ENCODE measurements at places on chromosomes 5 and 9.

GRCh38 chr9:27888661-27889295 lies 315.5 kb upstream of the C9orf72 start:
- no peak for DNase-seq

DNA sequence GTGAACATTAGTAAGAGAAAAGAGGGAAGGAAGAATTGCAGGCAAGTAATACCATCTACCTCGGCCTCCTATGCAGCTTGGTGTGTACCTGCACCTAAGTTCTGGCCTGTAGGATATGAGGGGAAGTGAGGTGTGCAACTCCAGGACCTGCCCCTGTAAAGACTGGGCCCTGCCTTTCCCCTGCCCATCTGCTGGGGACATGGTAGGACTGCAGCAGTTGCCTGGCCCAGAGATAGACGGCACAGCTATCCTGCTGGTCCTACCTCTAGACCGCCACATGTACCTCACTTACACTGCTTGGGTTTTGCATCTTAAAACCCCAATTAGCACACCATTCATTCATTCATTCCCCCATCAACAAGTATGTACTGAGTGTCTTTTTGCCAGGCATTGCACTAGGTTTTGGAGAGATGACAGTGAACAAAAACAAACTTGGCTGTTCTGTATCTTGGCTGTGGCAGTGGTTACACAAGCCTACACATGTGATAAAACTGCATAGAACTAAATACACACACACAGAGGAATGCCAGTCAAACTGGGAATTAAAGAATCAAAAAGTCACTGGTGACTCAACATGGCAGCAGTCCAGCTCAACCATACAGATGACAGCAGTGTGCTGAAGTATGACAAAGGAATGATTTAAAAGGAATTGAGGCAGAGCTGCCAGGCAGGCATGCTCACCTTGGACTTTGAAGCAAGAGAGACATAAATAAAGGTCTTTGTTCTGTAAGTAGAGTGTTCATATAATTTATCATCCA lies 23.3 kb upstream of the MGAT1 start:
- DNase-seq: no peak

- no peak for DNase-seq
Observed at GRCh38 chr5:62909326-62909725, 330.7 kb downstream of the LRRC70 start.

GRCh38 chr9:34675869-34676268 lies 13.4 kb upstream of the CCL27 start:
- DNase-seq: no peak

DNA sequence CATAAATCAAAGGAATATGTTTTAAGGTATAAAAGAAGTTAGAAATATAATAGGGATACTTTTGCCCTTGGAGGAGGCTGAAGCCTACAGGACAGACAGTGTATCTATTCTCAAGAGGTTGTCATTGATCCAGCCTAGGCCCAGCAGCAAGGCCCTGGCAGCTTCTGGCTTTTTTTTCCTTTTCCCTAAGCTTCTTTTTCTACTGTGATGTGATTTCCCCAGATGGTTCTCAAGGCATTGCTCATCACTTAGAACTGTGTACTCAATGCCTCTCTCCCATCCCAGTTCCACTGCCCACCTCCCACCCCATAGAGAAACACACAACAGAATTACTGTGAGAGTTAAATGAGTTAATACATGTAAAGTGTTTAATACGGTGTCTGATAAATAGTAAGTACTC lies 88.6 kb downstream of the SLC44A1 start:
- DNase-seq: no peak

DNA sequence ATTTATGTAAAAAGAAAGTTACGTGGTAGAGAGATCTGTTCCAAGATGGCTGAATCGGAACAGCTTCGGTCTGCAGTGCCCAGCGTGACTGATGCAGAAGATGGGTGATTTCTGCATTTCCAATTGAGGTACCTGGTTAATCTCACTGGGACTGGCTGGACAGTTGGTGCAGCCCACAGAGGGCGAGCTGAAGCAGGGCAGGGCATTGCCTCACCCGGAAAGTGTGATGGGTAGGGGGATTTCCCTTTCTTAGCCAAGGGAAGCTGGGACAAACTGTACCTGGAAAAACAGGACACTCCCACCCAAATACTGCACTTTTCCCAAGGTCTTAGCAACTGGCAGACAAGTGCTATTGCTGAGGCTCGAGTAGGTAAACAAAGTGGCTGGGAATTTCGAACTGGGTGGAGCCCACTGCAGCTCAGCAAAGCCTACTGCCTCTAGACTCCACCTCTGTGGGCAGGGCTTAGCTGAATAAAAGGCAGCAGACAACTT lies 13.1 kb upstream of the HSD17B4 start:
- no peak for DNase-seq

- no peak for DNase-seq
Observed at GRCh38 chr5:80082731-80083100, 47.6 kb downstream of the THBS4 start.

GRCh38 chr9:113504725-113505590 lies 41.4 kb downstream of the RGS3 start:
- DNase-seq: no peak

- no peak for DNase-seq
Observed at GRCh38 chr9:5870691-5871090, 20.0 kb upstream of the MLANA start.

- no peak for DNase-seq
Observed at GRCh38 chr9:4066120-4066519, 233.7 kb downstream of the GLIS3 start.

GRCh38 chr9:137786511-137786920 lies 91.1 kb upstream of the CACNA1B start:
- no peak for DNase-seq

DNA sequence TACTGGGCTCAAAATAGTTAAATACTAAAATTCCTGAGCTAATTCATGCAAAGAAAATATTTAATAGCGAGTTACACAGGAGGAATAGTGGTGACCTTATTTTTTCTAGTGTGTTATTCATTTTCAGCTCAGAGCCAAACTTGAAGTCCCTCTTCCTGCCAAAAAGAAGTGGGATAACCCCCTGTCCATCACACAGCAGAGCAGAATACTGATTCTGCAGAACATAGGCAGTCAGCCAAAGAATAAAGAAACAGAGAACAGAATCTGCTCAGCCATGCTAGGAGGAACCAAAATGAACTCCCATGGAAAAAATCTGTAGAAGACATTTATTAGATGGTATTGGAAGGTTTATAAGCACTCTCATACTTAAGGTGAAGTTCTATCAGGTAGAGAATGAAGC lies 49.4 kb upstream of the GRIN3A start:
- DNase-seq: no peak

- DNase-seq: no peak
Observed at GRCh38 chr5:65103756-65104440, 335.2 kb downstream of the CWC27 start.

DNA sequence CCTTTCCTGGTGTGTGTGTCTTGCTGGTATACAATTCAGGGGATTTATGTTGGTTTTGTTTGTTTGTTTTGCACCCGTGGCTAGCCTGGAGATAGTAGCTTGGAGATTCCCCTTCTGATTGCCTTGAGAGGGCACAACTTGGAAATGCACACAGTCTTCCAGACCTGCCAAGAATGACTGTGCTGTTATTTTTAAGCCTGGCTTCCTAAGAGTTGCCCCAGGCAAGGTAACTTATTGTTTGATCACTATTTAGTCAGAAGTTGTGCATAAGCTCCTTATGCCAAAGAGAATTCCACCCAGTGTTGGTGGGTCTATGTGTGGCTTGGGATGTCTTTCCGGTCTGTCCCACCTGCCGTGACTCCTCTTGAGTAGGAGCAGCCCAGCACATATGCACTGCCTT lies 421.9 kb upstream of the KCNN2 start:
- no peak for DNase-seq

- no peak for DNase-seq
Observed at GRCh38 chr5:171544913-171545765, 125.7 kb downstream of the FGF18 start.

DNA sequence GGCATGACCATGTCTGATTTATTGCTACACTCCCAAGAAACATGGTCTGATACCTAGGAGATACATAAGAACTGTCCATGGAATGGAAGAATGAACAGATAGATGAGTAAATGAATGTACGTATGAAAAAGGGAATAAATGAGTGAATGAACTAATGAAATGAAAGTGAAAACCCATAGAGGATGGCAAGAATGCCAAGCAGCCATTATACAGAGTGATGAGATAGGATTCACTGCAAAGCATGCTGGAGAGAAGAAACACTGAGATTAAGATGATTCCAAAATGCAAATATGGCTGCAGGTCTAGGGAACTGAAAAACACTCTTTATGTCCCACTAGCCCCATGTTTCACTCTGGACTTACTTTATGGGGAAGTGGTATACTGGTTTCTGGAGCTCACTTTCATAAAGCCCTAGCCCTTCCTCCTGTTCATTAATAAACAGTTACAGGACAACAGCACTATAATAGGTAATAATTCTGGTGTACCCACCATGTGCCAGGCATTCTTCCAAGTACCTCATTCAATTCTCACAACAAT lies 170.3 kb upstream of the RAD23B start:
- DNase-seq: no peak

DNA sequence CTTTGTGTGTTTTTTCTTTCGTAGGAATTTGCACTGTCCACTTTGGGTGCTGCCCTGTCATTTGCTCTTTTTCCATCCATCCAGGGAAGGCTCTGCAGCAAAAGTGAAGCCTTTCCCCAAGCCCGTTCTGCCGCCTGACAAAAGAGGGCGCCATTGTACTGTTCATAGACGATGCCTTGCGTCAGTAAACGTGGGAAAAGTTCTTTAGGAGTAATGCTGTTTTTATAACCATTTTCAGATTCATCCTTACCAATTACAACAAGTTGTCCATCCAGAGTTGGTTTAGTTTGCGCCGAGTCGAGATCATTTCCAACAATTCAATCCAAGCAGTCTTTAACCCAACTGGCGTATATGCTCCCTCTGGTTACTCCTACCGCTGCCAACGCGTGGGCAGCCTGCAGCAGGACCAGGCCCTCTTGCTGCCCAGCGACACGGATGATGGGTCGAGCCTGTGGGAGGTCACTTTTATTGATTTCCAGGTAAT lies 34.3 kb upstream of the RPS23 start:
- peak; percentile 38 for DNase-seq

DNA sequence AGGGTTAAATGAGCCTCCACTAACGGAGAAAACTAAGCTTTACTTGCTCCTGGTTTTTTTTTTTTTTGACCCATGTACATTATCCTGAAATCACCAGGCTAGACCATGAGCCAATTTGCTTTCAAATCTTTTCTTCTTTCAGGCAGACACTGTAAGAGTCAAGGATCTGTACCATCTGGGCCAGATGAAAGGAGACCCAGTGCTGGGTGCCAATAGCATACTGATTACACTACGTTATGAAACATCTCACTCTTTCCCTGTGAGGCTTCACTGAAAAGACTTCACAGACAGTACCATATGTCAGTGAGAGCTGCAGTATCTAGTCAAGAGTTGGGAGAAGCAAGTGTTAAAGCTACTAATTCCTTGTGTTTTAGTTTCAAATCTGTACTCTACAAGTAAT lies 161.2 kb upstream of the PTPRD start:
- no peak for DNase-seq

DNA sequence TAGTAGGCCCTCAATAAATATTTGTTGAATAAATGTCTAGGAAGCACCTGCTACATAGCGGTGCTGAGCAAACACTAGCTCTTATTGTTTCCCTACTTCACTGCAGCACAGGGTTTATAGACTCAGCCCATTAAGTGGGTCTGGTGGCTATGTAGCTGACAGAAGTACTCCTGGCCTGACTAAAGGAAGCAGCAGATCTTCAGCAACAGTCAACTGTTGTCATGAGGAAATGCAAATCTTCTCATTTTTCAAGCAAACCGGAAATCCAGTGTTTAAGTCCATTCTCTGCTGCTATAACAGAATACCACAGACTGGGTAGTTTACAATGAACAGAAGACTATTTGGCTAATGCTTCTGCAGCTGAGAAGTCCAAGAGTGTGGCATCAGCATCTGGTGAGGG lies 2.8 kb upstream of the TEX10 start:
- no peak for DNase-seq

GRCh38 chr5:178324481-178325310 lies 92.1 kb upstream of the PHYKPL start:
- no peak for DNase-seq

DNA sequence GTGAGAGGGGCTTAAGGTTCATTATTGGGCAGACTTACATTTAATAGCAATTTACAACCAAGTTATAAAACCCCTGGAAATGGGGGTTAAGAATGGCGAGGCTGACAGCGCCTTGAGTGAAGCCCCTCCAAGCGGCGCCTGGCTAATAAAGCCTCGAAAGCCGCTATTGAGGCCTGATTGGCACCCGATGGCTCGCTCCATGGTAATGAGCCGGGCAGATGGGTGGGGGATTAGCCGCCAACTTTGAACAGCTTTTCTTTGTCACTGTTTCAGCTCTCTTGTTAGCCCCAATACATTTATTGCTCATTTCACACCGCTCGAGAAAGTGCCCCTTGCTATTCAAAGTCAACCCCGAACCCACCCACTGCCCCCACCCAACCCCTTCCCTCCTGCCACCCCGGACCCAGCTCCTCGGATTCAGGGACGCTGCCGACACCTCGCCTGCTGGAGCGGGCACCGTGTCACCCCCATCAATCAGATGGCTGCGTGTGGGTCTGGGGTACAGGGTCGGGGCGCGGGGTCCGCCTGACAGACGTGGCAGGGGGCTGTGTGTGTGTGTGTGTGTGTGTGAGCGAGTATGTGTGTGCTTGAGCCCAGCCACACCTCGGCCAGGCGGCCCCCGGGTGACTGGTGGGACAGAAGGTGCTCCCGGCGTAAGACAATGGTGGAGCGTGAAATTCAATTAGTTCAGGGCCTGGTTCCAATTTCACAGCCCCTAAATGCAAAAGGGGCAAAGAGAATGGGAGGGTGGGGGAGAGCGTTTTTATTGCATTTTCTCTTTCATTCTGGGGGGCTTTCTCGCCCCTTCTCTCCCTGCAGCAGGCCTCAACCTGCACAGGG lies 34.2 kb downstream of the ASS1 start:
- no peak for DNase-seq

- DNase-seq: no peak
Observed at GRCh38 chr5:115584501-115584900, 17.8 kb downstream of the TICAM2 start.

GRCh38 chr9:137878146-137878941 lies 762 bp downstream of the CACNA1B start:
- DNase-seq: no peak

GRCh38 chr9:93562157-93562556 lies 14.2 kb upstream of the PHF2 start:
- no peak for DNase-seq

GRCh38 chr5:139696894-139697658 lies 48.9 kb downstream of the CXXC5 start:
- peak; percentile 89 for DNase-seq

- DNase-seq: no peak
Observed at GRCh38 chr9:36543916-36544315, 28.8 kb upstream of the MELK start.

DNA sequence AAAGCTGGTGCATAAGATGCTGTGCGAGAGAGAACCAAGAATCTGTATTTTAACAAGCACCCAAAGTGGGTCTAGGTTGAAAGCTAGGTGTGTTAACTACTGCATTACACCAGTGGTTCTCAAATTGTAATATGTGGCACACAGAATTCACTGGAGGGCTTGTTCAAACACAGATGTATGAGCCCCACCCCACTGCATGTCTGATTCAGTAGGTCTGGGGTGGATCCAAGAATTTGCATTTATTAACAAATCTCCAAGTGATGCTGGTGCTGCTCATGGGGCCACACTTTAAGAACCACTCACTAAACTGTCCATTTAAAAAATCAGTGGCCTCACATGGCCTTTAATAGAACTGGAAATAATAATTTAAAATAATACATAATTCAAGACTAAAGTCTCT lies 40.4 kb downstream of the LPAR1 start:
- DNase-seq: no peak

GRCh38 chr5:181188700-181189362 lies 16.2 kb downstream of the TRIM7 start:
- DNase-seq: peak; percentile 64

All from brain pericyte (primary cell).